ENCODE measurements at places on chromosomes 4 and X.
A peak's percentile ranks its signal among the peaks of the same experiment; 100 is the strongest.

DNA sequence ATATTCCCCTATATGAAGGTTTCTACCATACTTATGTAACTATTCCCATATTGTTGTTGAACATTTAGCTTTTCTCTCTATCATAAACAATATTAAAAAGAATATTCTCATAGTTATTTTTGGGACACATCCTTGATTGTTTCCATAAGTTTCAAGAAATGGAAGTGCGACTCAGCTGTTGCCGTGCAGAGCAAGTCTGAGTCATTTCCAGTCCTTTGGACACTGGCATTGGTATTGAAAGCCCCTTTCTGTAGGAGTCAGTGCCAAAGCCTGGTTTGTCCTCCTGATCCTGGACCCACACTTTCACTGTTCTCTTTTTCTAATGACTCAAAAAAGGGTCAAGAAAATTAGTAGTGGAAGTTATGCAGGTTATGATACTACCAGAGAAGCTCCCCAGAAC, 108.3 kb upstream of the DIAPH2 start:
- peak; percentile 4 for DNase-seq

- no peak for DNase-seq
Observed at GRCh38 chr4:77158487-77158861, 1.5 kb downstream of the CCNG2 start.

- DNase-seq = no peak
Observed at GRCh38 chrX:11998944-11999343, 139.3 kb upstream of the FRMPD4 start.

- no peak for DNase-seq
Observed at GRCh38 chr4:16009153-16009552, 46.2 kb upstream of the FGFBP2 start.

DNA sequence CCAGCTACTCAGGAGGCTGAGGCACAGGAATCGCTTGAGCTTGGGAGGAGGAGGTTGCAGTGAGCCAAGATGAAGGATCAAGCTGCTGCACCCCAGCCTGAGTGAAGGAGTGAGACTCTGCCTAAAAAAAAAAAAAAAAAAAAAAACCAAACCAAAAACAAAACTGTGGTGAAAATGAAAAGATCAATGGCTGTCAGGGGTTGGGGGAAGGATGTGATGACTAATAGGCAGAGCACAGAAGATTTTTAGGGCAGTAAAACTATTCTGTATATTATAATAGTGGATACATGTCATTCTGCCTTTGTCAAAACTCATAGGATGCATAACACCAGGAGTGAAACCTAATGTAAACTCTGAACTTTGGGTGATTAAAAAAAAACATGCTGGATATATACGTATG, 69.9 kb upstream of the ELOVL6 start:
- no peak for DNase-seq

GRCh38 chr4:102623622-102624021, 122.5 kb downstream of the NFKB1 start:
- no peak for DNase-seq

DNA sequence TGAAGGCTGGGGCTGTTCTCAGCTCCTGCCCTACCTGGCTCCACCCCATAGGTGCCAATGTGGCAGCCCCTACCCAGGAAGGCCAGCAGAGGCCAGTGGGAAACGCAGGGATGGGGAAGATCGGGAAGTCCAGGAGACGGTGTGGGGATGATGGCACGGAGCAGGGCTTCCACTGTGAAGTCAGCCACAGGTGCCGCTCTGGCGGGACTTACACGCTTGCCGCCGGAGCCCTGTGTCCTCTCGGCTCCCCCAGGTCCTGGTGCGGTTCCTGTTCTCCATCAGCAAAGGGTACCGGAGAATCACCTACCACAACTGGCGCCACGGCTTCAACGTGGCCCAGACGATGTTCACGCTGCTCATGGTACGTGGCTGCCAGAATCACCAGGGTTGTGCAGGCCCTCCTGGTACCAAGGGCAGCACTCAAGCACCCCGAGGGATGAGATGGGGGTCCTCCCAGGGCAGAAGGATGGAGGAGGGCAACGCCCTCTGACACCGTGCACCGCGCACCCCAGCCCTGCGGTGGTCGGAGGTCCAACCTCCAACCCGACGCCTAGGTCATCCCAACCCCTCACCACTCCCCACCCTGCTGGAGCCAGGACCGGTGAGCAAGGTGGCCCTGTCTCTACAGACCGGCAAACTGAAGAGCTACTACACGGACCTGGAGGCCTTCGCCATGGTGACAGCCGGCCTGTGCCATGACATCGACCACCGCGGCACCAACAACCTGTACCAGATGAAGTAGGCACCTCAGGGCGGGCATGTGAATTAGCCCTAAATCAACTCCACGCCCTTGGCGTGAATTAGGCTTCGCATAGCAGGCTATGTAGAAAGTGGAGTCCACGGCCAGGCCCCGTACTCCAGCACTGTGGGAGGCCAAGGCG, 12.0 kb downstream of the ATP5ME start:
- no peak for DNase-seq

DNA sequence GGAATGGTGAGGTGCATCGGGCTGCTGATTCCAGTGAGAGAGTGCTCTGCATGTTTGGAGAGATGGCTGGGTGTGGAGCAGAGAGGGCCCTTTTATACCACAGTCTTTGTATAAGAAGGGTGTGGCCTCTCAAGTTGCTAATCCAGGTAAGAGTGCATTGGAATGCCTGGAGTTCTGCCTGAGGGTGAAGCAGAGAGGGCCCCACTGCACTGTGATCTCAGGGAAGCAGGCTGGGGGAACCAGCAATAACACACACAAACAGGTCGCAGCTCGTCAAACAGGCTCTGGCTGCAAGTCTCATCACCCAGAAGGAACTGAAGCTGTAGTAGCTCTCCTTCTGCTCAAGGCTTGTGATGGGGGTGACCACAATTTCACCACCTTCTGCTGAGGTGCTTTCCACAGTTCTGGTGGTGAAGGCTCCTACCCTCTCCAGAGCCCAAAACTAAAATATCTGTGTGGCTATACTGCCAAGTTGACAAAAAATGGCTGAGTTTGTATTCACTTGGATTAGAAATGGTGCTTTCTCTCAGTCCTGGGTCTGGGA, 687.4 kb upstream of the HS3ST1 start:
- DNase-seq = no peak

GRCh38 chrX:100674705-100675104, 30.7 kb downstream of the SRPX2 start:
- no peak for DNase-seq

DNA sequence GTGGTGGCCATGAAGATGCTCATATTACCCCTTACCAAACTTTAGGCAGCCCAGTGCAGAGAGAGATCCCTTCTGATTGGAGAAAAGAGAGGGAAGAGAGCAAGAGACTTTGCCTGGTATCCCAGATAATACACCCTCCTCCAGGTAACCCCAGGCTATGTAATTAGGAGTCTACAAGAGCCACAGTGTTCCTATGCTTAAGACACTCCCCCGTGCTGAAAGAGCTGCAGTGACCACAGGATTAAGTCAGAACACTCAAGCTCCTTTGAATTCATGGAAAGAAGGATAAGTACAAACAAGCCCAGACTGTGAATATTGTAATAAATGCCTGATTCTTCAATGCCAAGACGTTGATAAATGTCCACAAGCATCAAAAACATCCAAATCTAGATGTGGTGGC, 41.4 kb downstream of the PABPC4L start:
- no peak for DNase-seq

DNA sequence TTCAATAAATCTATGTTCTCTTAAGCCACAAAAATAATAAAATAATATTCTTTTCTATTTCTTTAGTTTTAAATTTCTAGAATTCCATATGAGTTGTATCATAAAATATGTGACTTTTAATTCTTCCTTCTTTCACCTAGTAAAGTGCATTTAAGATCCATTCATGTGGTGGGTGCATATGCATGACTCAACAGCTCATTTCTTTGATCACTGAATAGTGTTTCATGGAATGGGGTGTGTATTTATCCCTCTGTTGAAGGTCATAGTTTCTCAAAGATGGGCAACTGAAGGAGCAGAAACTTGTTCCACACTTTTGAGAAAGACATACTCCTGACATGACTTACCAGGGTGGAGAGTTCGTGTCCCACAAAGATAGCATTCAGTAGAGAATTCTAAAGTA, 1230.3 kb upstream of the AGA start:
- no peak for DNase-seq

DNA sequence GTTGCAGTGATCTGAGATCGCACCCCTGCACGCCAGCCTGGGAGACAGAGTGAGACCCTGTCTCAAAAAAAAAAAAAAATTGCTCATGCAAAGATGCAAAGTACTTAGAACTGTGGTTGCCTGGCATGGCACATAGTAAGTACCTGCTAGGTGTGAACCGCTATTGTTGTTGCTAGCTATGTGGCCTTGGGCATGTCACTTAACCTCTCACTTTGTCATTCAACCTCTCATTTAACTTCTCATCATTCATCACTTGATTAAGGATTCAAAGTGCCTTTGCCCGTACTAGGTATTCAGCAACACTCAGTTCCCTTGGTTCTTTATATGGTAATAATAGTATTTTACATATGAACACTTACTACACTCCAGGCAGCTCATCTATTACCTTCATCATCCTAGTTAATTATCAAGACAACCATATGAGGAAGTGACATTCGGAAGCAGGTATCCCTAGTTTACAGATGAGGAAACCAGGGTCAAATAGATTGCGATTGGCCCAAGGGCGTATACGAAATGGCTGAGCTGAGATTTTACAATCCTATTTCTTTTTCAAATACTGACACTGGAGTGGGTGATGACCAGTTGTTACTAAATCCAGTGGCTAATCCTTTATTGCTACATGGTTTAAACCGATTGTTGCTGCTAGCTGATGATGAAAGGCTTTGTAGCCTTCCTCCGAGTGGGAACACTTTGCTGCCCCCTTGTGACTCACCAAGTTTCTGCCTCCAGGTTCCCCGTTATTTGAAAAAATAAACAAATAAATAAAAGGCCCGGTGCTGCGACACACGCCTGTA, 28.8 kb upstream of the SOWAHD start:
- peak; percentile 14 for DNase-seq

DNA sequence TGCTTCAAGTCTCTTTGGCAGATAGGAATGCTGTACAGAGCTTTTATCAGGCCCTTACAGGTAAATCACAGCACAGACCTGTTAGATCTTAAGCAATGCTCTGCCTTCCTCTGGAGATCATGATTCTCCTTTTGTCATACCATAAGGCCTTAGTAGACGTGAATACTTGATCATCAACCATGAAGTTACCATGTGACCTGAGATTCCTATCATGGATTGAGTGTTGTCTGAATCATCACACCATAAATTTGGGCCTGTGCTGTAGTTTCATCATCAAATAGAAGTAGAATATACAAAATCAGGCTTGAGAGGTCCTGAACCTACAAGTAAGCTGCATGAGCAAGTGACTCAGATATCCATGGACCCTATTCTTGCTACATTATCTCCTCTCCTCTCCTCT, 466.8 kb upstream of the INTU start:
- no peak for DNase-seq

DNA sequence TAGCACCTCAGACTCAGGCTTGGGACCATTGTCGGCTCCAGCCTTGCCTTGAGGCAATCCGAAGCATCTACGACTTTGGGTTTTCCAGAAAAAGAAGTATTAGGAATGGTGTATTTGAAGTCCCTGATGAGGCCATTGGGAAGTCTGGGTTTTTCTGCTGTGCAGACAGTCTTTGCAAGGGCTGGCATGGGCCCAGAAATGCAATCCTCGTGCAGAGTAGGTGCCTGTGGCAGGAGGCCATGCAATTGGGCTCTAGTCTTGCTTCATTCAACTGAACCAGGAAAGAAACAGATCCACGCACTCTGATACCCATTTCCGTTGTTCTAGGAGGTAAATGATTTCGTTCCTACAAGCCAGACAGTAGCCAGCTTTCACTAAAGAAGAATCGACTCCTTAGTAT, 12.4 kb downstream of the ZFP92 start:
- no peak for DNase-seq

DNA sequence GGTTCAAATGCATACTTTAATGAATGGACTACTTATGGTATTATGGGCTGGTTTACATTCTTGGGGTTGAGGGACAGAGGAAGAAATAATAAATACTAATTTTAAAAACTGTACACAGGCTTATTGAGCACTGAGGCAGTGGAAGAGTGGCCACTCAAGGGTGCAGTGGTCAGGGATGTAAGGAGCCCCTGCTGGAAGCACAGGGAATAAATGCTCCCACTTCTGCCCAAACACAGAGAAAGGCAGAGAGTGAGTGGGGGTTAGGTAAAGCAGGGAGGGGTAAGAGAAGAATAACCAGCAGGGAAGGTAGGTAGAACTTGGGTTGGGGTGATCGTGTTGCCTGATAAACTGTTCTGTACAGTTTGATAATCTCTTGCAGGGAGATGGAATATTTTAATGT, 60.0 kb downstream of the GAB1 start:
- DNase-seq = no peak

DNA sequence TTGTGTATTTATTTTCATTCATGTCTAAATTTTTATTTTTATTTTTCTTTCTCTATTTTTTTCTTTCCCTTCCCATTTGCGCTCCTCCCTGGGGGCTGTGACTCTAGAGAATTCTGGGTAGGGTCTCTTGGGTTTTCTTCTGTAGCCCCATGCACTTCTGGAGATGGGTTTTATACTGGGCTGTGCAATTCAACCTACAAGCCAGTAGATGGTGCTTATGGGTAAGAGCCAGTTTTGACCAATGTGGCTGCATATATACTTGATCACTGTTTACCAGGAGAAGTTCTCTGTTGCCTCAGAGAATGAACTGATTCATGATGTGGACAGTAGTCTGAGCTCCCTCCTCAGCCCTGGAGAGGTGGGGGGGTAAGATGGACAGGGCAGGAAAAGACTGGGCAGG, 614.6 kb downstream of the PCDH19 start:
- no peak for DNase-seq

GRCh38 chr4:94420356-94420755, 31.4 kb upstream of the PDLIM5 start:
- DNase-seq = no peak

DNA sequence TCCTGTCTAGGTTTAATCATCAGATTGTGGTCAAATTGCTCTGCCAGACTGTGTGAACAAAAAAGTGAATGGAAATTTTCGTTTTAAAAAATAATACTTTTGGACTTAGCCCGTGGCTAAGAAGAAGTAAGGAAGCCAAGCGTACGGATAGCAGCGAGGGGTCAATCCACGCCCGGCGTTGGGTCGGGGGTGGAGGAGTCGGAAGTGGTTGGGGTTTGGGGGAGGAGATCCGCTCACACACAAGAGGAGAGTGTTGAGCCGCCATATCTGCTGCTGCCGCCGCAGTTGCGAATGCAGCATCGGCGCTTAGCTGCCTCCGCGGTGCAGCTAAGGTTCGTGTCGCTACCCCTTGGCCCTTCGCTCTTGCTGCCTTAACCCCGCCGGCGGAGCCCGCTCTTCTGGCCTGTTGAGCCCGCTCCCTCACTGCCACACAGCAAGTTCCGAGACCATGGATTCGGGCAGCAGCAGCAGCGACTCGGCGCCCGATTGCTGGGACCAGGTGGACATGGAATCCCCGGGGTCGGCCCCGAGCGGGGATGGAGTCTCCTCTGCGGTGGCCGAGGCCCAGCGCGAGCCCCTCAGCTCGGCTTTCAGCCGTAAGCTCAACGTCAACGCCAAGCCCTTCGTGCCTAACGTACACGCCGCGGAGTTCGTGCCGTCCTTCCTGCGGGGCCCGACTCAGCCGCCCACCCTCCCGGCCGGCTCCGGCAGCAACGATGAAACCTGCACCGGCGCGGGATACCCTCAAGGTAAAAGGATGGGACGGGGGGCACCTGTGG, at the start of gene GSPT2:
TSS of gene GSPT2 (plus strand) at position 264 of the 779 bp plus-strand sequence. CDS start at position 449, 185 bp downstream.
- peak; percentile 18 for DNase-seq

- no peak for DNase-seq
Observed at GRCh38 chr4:156933633-156934258, 37.9 kb downstream of the PDGFC start.

- DNase-seq = no peak
Observed at GRCh38 chrX:119489212-119490074, 21.2 kb downstream of the SLC25A5 start.
